Foreskin keratinocyte (primary cell): ENCODE measurements at places on chromosomes 2 and 18.

- DNase-seq = no peak
These were observed 47.0 kb downstream of the CXCR4 start for GRCh38 chr2:136070913-136071312.

DNA sequence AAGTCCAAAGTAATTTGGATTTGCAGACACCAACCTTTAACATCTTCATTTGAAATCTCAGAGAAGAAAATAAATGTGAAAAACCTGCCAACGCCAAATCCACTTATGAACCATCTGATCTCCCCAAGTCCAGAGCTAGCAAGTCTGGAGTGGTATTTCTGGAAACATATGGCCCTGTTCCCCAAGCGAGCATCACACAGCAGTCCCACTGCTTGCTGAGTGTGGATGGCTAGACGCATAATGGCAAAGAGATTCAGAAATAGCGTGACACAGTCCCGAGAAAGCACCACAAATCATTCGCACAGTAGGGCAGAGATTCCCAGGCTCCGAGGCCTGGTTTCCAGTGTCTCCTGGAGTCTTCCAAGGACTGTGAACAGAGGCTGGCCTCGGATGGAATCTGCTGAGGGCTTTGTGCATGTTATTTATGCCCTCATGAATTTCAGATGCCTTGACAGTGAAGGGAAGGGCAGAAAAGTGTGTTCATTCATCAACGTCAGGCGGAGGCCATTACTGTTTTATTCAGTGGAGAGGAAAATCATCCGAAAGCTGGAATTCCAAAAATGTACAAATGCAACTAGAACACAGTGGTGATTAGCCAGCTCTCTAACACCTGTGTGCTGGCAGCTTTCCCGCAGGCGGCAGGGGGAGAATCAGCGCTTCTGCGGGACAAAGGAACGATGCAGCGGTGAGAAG, 417.0 kb downstream of the EIPR1 start:
- DNase-seq = no peak

- no peak for DNase-seq
These were observed 13.1 kb downstream of the CASP8 start for GRCh38 chr2:201273330-201273983.

DNA sequence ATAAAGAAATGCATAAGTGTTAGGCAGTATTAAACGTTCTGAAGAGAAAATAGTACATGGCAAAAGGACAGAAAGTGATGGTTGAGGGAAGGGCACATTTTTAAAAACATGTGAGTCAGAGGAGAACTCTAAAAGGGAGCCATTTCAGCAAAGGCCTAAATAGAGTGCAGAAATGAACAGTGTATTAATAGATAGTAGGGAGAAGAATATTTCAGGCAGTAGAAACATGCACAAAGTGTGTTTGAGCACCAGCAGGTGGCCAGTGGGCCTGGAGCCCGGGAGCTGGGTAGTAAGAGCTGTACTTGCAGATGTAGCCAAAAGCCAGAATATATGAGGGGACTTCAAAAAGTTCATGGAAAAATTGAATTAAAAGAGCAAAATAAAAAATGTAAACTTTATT, 288.1 kb upstream of the FIGN start:
- DNase-seq = no peak

DNA sequence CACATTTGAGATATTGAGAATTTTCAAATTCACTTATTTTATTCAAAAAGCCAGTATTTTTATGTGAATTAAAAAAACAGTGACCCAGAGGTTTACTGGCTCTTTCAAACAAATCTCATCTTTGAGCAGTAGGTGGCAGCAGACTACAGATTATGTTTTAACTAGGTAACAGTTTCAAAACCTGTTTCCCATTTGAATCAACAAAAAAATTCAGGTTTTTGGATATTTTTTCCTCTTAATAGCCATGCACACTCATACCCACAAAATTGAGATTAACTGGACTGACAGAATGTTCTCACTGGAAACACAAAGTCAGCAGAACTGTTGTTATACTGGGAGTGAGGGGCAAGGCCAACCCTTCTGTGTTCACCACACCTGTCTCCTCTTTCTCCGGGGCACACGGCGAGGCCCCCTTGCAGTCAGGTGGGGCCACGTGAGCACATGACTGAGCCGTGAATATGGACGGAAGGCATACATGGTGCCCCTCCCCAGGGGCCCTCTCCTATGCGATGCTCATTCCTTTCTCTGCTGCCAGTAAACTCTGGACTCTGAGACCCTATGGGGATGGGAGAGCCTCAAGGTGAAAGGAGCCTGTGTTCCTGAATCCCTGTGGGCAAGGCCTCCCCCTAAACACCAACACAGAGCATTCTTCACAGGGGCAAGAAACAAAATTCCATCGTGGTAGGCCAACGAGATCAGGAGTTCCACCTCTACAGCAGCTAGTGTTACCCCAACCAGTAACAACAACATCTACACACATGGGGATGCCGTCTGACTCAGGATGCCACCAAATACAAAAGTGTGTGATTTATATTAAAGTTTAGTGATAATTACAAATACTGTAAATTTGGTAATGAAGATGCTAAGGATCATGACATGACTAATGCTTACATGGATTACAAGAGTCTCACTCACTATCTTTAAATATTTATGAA, 80.4 kb downstream of the LPIN2 start:
- no peak for DNase-seq

- no peak for DNase-seq
These were observed 199.1 kb upstream of the POU3F3 start for GRCh38 chr2:104654811-104655210.

- peak; percentile 20 for DNase-seq
These were observed 273.6 kb downstream of the PAX3 start for GRCh38 chr2:222024932-222025880.
